Type B pancreatic cell (in vitro differentiated cells): ENCODE measurements at places on chromosomes 1 and 21. TPM values are rescaled to one million over a fixed set of nuclear protein-coding genes. Genes with fewer than 3 reads are reported as not detected.

DNA sequence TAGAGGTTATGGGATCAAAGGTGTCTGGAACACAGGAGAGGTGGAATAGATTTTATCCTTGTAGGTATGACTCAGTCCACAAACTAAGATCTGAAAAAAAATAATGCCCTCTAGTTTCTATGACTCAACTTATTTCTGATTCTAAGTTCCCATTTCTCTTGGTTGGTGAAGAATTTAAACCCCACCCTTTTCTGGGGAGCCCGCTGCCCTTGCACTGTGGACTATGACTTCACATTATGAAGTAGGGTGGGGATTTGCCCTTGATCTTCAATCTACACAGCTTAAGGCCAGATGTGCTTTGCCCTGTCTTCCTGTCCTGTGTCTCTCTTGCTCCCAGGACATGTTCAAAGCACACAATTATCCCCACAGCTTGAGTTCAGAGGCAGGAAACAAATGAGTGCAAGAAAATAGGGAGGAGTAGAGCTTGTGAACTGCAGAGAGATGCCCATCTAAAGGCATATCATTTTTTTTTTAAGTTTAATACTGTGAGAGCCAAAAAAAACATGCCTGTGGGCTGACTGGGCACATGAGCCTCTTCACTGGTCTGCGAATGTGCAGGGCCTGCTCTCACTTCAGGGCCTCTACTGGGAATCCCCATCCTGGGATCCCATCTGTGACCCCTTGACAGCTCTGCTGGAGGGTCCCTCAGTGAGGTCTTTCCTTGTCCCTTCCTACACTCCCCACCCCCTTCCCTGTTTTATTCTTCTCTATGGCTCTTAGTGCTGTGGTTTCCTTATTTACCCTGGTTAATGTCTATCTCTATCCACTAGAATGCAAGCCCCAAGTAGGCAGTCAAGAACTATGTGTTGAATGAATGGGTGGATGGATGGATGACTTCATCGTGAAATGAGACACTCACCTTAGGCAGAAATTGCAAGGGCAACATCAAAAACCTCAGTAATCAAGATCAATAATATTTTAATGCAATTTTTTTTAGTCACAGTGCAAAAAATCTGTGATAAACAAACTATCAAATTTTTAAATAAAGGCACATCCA, 61.5 kb downstream of the CD58 start:
- no peak for DNase-seq
- peak overlapping the region; percentile 14 for H3K27ac ChIP-seq
- H3K4me3 ChIP-seq = no peak overlapping the region
- H3K36me3 ChIP-seq = no peaks in the 10 kb centered on the region
- H3K27me3 ChIP-seq = no peaks in the 10 kb centered on the region

DNA sequence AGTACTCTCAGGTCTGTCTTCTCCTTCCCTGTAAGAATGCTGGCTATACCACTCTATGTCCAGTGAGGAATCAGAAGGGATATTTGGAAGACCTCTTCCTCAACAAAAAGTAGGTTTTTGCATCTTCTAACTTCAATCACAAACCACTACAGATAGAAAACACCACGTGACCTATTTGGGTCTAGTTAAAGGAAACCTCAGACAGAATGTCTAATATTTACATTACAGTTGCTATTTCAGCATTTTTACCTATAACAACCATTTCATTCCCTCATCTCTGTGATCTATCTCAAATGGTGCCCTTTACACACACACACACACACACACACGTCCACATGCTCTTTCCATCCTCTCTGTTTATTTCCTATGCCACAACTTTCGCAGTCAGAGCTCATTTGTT, 7.9 kb upstream of the ADORA3 start:
- no peaks in the 10 kb centered on the region for H3K27me3 ChIP-seq
- no peaks in the 10 kb centered on the region for H3K36me3 ChIP-seq
- no peak overlapping the region for H3K4me3 ChIP-seq
- peaks cover 6% of the 10 kb centered on the region for H3K4me1 ChIP-seq

DNA sequence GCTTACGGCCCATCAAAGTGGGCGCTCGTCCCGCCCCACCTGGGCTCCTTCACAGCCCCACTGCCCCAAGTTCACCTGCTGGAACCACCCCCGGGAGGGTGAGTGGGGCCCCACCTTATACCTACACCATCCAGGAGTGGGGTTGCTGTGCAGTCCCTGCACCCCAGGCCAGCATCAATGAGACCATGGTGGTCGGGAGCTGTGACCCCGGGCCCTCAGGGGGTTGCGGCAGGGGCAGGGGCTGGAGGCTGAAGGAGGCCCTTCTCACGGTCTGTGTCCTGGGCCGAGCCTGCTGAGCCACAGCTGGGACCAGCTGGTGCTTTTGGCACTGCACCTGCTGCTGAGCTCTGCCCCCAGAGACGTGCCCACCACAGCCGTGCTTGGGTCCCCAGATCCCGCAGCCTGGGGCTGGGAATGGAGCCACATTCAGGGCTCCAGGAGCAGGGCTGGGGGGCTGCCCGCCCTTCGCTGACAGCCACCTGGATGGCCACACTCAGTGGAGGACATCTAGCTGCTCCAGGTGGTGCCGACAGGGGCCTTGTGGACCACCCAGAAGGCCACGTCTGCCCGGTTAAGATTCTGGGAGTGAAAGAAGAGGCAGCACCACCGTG, 17.4 kb downstream of the ACTRT2 start:
- peak; percentile 65 for DNase-seq
- peaks cover 5% of the 10 kb centered on the region for H3K27me3 ChIP-seq
- peaks cover 8% of the 10 kb centered on the region for H3K4me1 ChIP-seq
- H3K36me3 ChIP-seq = no peaks in the 10 kb centered on the region

GRCh38 chr1:40032240-40032891, 8.2 kb upstream of the CAP1 start:
- H3K27ac ChIP-seq = peak overlapping the region; percentile 0
- H3K36me3 ChIP-seq = no peaks in the 10 kb centered on the region
- peaks cover 4% of the 10 kb centered on the region for H3K4me1 ChIP-seq
- DNase-seq = no peak

DNA sequence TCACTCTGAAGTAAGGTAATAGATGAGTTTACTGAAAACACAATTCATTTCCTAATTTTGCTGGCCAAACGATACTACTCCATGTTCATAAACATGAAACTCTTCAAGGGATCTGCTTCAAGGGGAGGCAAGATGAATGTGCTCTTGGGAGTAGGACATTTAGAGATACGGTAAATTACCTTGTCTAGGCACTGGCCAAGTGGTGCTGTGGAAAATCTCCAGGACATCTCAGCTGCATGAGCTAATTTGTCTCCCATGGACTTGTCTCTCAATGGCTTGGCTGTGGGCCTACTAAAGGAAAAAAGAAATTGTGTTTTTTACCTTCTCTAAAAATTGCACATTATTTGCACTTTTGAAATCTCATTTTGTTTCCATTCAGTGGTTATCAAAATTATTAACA, 780.6 kb downstream of the LTN1 start:
- H3K4me3 ChIP-seq = no peak overlapping the region
- no peaks in the 10 kb centered on the region for H3K36me3 ChIP-seq
- no peaks in the 10 kb centered on the region for H3K27me3 ChIP-seq

GRCh38 chr1:178870944-178871343, at the start of gene ANGPTL1:
ANGPTL1 (minus strand) TSS chr1:178871077; CDS start chr1:178865776, 5,301 bp downstream.
- DNase-seq = no peak
- no peaks in the 10 kb centered on the region for H3K27me3 ChIP-seq
- peak within 1 kb of the TSS; percentile 28 for H3K27ac ChIP-seq
- peaks cover 34% of the 10 kb centered on the region for H3K4me1 ChIP-seq
- H3K4me3 ChIP-seq = peak within 1 kb of the TSS; percentile 83

DNA sequence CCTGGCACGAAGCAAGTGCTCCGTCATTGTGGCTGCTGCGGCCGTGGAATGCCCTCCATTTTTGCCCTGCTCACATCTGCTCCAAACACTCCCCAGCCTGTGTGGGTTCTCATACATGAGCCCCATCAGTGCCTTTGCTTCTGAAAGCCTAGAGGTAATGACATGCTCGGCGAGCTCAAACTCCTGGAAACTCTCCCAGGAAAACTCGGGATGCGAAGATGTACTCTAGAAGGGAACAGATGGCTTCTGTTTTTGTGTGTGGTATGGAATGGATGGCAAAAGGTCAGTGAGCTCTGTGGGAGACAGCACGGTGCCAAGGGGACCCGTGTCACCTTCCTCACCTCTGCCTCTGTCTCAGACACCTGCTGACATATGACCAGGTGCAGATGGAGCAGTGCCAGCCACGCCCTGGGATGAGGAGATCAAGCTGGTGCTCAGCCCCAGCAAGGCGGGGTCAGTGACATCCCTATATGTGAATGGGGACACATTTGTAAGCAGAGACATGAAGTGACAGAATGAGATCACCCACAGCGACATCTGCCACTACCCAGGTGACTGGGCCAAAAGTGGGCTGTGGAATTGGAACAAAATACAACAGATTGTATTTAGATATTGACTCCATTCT, 84.1 kb upstream of the COX20 start:
- H3K27me3 ChIP-seq = no peaks in the 10 kb centered on the region
- DNase-seq = no peak
- no peak overlapping the region for H3K27ac ChIP-seq
- no peak overlapping the region for H3K4me3 ChIP-seq
- H3K36me3 ChIP-seq = no peaks in the 10 kb centered on the region

- no peak overlapping the region for H3K4me3 ChIP-seq
- no peak overlapping the region for H3K27ac ChIP-seq
- no peak for DNase-seq
- H3K4me1 ChIP-seq = no peaks in the 10 kb centered on the region
These were observed 67.7 kb downstream of the ALG6 start for GRCh38 chr1:63435161-63435560.

- no peak overlapping the region for H3K27ac ChIP-seq
- H3K4me3 ChIP-seq = no peak overlapping the region
- H3K4me1 ChIP-seq = no peaks in the 10 kb centered on the region
- no peak for DNase-seq
These were observed 152.2 kb upstream of the SGIP1 start for GRCh38 chr1:66381621-66382275.

GRCh38 chr1:96016219-96016618, 705.4 kb upstream of the PTBP2 start:
- H3K36me3 ChIP-seq = no peaks in the 10 kb centered on the region
- H3K4me3 ChIP-seq = no peak overlapping the region
- no peak for DNase-seq
- H3K27ac ChIP-seq = no peak overlapping the region
- no peaks in the 10 kb centered on the region for H3K27me3 ChIP-seq
- H3K4me1 ChIP-seq = no peaks in the 10 kb centered on the region

DNA sequence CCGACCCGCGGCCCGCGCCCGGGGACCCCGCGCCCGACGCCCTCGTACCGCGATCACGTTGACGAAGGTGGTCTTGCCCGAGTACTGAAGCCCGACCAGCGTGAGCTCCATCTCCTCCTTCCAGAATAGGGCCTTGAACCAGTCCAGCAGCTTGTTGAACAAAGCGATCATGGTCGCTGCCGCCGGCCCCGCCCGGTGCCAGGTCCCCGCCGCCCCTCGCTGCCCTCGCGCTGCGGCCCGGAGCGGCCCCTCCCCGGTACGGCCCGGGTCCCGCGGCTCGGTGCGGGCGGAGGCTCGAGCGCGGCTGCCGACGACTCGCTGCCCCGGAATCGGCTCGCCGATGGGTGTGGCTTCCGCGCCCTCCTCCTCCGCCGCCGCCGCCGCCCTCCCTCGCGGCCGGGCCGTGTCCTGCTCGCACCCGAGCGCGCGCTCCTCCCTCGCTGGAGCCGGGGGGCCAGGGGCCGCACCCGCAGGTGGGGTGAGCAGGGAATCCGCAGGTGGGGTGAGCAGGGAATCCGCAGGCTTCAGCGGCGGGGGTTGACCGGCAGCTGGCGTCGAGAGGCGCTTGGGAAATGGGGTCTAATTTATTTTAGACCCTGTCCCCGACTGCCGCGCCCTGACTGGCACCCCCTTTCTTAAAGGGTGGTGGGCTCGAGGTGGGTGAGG, at the start of gene ARL8A:
Gene ARL8A (minus strand): TSS at position 336 of the 666 bp plus-strand sequence. CDS start 165 bp downstream, at position 171.
- peak within 1 kb of the TSS; percentile 98 for H3K4me3 ChIP-seq
- peaks cover 3% of the 10 kb centered on the region for H3K27me3 ChIP-seq
- H3K27ac ChIP-seq = peak within 1 kb of the TSS; percentile 92
- H3K4me1 ChIP-seq = peaks cover 21% of the 10 kb centered on the region

GRCh38 chr1:247552231-247552630, 3.3 kb downstream of the GCSAML start:
- no peaks in the 10 kb centered on the region for H3K4me1 ChIP-seq
- no peak overlapping the region for H3K4me3 ChIP-seq
- H3K27me3 ChIP-seq = no peaks in the 10 kb centered on the region
- no peak for DNase-seq

DNA sequence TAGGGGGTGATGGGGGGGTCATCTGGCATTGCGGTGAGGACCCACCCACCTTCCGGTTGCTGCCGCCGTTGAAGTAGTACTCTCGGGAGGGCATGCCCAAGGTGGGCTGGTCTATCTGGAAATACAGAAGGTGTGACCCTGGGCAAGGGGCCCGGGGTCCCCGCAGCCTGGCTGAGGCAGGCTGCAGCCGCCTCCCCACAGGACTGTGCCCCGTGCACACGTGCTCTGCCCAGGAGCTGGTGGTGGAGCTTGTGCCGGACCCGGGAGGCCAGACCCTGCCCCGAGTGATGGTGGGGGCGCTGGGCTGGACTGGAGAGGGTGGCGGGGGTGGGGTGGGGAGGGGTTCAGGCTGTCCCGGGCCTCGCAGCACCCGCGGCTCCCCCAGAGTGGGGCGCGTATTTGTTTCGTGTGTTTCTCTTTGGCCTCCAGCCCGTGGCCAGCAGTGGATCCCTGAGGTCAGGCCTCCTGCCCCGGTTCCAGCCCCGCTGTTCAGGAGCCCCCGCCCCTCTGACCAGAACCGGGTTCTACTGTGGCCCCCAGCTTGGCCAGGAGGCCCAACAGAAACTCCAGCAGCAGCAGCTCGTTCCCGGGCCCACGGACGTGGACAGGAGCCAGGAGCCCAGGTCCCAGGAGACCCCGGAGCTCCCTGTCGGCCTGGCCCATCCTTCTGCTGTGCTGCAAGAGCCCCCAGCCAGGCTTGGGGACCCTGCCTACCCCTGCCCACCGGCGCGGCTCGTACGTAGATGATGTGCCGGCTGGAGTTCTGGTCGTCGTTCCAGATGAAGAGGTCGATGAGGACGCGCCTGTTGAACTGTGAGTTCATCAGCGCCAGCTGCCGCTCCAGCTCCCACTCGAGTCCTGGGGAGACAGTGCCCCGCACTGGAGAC, 19.2 kb downstream of the PRXL2B start:
- H3K36me3 ChIP-seq = no peaks in the 10 kb centered on the region
- peaks cover 18% of the 10 kb centered on the region for H3K27me3 ChIP-seq
- H3K4me3 ChIP-seq = no peak overlapping the region
- no peaks in the 10 kb centered on the region for H3K4me1 ChIP-seq
- DNase-seq = peak; percentile 67
- no peak overlapping the region for H3K27ac ChIP-seq

GRCh38 chr1:41362749-41363590, 1.7 kb downstream of the FOXO6 start:
- no peak for DNase-seq
- no peak overlapping the region for H3K27ac ChIP-seq
- peak overlapping the region; percentile 85 for H3K4me3 ChIP-seq

The OLIG2 gene
- total RNA-seq = 1.4 TPM in 1 of 2 replicates, not detected in the other

The KRTAP21-2 gene
- not detected in 2 replicates for total RNA-seq

The CNR2 gene
- not detected in 2 replicates for total RNA-seq

The PRR9 gene
- total RNA-seq = not detected in 2 replicates

The CHAF1B gene
- total RNA-seq = 7.4 and 17.1 TPM in 2 replicates

The PDC gene
- total RNA-seq = not detected in 2 replicates

The PLEKHA6 gene
- 37.8 and 63.1 TPM in 2 replicates for total RNA-seq

The HSD3B2 gene
- total RNA-seq = 1.2 and 6.1 TPM in 2 replicates

The NBPF3 gene
- total RNA-seq = 13.6 and 13.7 TPM in 2 replicates

The TDRD10 gene
- not detected in 2 replicates for total RNA-seq

The LYST gene
- total RNA-seq = 9.1 and 9.7 TPM in 2 replicates
